ENCODE measurements at places on chromosomes 7 and 10.

GRCh38 chr7:115552766-115553165, 477.8 kb downstream of the TFEC start:
- DNase-seq, result no peak

DNA sequence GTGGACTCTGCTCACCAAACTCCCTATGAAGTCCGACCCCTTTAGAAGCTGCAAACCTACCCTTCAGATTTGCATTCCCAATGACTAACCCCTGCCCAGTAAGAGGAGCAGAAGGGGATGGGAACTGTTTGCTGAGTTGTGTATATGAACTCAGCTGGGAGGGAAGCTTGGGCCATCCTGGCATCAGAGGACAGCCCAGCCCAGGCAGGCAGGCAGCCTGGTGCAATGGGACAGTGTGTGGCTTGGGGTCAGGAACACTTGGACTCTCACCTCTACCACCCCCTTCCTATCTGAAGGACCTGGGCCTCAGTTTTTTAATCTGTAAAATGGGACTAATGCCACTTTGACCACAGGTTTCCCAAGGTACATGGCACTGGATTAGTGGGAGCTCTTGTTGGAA, 147.4 kb upstream of the GPR26 start:
- no peak for DNase-seq

GRCh38 chr10:47048526-47048905, 137.3 kb downstream of the PTPN20 start:
- DNase-seq, result no peak

DNA sequence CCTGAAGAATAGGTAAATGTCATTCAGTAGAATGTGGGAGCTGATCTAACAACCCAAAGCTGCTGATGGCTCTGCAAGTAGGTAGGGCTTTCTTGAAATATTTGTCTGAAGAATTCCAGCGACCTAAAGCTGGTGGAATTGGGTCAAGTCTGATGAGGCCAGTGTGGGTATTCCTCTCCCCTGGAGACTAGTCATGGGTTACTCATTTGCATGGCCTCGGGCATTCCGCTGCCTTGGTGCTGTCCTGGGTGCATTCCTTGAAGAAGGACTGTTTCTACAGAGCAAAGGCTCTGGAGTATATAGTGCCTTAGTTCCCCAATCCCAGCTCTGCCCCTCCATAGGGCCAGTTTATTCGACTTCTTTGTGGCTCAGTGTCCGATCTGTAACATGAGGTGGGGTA, 19.2 kb downstream of the PDK4 start:
- no peak for DNase-seq

DNA sequence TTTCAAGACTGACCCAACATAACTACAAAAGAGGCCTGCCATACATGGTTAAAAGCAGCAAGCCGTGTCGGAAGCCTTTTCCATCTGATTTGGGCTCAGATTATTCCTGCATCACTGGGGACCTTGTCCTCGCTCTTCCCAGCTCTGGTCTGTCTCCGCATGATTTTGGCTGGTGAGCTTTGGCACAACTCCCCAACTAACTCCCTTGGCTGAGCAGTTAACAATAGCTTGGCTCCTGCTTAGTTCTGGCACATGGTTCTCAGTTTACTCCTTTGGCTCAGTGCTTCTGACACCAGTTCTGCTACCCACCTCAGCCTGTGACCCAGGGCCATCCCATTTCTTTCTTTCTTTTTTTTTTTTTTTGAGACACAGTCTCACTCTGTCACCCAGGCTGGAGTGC, 17.0 kb downstream of the AGK start:
- no peak for DNase-seq

DNA sequence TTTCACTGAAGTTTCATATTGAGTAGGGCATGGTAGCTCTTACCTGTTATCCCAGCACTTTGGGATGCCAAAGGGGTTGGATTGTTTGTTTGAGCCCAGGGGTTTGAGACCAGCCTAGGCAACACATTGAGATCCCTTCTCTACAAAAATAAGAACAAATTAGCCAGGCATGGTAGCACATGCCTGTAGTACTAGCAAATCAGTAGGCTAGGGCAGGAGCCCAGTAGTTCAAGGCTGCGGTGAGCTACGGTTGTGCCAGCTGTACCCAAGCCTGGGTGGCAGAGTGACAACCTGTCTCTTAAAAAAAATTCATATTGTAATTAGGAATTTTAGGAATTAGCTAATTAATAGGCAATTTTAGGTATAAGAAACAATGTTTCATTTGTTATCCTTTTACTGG, 18.0 kb downstream of the BBIP1 start:
- DNase-seq, result no peak

GRCh38 chr10:86583983-86584382, 62.4 kb upstream of the WAPL start:
- DNase-seq, result peak; percentile 26

GRCh38 chr7:94298943-94299342, 95.8 kb upstream of the COL1A2 start:
- DNase-seq, result no peak

DNA sequence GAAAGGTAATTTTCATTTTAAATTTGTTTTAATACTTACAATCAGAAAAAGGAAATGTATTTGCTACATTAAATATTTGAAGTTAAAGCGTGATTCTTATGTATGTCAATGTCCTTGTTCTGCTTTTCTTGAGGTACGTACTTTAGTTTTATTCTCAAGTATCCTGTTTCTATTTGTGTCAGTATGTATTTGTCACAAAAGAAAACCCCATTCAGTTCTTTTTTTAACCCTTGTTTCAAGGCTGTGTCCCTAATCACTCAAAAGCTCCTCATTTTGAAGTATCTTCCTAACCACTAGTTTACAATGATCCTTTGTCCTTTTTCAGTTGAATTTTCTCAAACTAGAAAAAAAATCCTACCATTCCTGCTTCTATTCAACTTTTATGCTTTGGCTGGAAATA, 25.2 kb downstream of the NHLRC2 start:
- no peak for DNase-seq

DNA sequence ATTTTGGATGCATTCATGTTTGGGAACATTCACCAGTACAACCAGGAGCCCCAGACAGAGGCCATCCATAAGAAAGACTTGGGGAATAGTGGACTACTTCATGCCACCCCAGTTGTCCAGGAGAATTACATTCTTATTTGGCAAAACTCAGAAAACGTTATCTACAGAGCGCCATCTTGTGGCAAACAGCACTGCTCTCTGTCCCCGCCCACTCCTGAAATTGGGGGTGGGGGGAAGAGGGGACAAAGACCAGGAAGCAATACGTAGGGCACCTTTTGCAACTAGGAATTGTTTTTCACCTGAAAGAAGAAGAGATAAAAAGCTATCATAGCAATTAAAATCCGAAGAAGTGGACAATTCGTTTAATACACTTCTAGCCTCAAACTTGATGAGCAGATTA, 134.6 kb upstream of the MGMT start:
- DNase-seq, result peak; percentile 7

- DNase-seq, result peak; percentile 9
These were observed 29.1 kb upstream of the LBX1 start for GRCh38 chr10:101258179-101258885.

- no peak for DNase-seq
These were observed 4.9 kb upstream of the CCL24 start for GRCh38 chr7:75818472-75818871.

DNA sequence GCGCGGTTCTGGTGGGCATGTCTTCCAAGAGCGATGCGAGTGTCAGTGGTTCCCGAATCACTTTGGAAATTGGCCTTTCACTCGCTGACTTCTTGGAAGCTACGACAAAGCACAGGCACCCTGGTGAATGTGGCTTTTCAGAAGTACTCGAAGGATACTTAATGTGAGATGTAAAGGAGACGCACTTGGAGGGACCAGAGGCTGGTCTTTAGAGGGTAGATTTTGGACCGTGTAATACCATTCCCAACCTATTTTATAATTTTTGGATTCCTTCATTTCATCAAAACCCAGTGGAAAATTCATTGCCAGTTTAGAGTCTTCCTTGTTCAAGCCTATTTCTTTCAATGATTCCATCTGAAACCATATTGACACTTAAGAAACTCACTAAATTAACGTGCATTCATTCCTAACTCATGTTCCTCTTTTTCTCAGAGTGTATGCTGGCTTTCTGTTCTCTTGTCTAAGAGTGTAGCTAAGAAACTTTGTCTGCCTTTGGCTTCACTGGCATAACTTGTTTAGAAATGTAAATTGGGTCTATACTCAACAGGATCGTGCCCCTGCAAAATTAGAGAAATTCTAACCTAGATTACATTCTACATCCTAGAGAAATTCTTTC, 645 bp upstream of the COPG2 start:
- peak; percentile 14 for DNase-seq

GRCh38 chr7:153245809-153246208, 486.3 kb downstream of the ACTR3B start:
- DNase-seq, result no peak

- no peak for DNase-seq
These were observed 2.3 kb downstream of the CDH23 start for GRCh38 chr10:71398976-71399375.

GRCh38 chr7:138776166-138776833, 21.5 kb upstream of the TMEM213 start:
- DNase-seq, result no peak

- peak; percentile 25 for DNase-seq
These were observed 975.2 kb downstream of the SORCS1 start for GRCh38 chr10:106189292-106189691.

GRCh38 chr7:93830141-93830925, 60.2 kb downstream of the TFPI2 start:
- DNase-seq, result no peak

DNA sequence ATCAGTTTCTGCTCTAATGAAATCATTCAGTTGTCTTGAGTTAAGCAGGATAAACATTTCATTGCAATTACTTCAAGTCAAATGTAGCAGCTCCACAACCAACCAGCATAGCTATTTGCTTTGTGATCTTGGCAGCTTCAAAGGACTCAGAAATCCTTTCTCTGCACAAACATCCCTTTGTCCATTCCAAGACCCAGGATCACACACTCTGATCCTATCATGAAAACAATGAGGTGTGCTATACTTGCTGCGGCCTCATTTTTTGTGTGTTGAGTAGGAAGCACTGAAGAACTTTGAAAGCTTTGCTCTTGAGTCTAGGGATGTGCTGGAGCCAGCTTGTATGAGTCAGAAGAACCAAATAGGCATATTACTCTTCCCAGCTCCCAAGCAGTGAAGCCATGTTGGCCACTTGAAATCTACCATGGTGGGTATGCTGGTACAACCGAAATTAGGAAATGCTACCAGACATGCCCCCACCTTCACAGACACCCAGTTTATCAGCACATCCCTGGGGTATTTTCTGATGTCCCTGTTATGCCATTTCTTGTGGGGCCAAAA, 199.4 kb upstream of the PRSS58 start:
- DNase-seq, result peak; percentile 37

GRCh38 chr7:156236936-156237599, 403.5 kb upstream of the RNF32 start:
- no peak for DNase-seq

DNA sequence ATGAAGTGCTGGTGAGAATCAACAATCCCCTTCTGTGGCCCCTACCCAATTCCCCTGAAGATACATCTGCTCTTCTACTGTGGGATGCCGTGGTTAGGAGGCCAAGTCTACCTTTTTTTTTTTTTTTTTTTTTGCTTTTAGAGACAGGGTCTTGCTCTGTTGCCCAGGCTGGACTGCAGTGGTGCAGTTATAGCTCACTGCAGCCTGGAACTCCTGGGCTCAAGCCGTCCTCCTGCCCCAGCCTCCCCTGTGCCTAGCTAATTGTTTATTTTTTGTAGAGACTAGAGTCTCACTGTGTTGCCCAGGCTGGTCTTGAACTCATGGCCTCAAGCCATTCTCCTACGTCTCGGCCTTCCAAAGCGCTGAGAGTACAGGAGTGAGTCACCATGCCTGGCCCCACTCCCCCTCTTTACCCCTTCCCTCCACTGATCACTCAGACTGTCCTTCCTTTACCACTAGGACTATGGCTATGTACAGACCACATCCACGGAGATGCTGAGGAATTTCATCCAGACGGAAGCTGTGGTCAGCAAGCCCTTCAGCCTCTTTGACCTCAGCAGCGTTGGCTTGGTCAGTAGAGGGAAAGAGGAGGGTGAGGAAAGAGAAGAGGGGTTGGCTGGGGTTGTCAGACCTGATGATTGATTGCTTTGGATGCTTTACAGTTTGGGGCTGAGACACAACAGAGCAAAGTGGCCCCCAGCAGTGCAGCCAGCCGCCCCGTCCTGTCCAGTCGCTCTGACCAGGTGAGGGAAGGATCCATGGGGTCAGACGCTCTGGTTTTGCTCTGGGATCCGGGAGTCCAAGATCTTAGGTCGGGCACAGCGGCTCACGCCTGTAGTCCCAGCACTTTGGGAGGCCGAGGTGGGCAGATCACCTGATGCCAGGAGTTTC, 1.8 kb downstream of the AP4M1 start:
- DNase-seq, result peak; percentile 78

DNA sequence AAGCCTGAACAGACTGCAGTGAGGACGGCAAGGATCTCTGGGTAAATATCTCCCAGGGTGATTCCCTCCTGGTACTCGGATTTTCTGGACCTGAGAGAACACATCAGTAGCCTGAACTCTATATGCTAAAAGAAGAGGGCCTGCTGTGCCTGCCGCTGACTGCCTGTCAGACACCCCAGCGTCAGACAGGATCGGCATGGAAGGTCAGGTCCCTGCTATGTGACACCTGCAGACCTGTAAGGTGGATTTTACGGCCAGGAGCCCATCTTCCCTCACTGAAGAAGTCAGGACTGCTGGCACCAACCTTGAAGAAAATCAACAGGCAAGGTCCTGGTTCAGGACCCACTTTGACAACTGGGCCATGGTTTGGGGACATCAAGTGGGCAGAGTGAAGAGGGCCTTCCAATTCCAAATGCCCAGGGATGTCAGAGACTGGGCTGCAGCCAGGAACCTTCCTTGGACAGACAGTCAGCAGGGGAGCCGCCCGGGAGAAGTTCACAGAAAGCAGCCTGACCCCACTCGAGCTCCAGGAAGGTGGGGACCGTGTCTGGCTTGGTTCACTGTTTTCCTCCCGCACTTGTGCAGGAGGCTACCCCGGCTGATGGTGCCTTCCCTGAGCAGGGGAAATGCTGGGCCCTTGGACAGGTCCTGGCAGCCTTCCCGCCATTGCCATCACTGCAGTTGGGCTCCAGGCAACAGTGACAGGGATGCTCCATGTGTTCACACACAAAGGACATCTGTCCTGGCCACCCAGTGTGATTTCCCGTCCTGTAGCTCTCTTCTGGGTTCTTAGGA, 91.8 kb upstream of the LANCL2 start:
- no peak for DNase-seq

DNA sequence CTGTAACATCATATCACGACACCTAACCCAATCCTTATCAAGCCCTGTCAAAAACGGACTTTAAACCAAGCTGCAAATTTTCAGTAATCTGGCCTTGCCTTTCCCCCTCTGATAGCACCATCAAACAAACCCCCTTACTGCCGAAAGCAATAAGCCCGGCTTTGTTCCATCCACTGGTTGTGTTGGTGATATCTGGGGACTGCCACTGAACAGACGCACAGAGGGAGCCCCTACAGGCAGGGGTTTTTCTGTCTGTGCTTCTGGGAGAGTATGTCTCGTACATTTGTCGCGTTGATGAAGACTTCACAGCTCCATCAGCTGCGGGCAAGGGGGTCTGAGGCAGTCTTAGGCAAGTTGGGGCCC, 550 bp upstream of the PLAU start:
- DNase-seq, result no peak
